ENCODE measurements at places on chromosomes 2 and 18. TPM values are rescaled to one million over a fixed set of nuclear protein-coding genes. Genes with fewer than 3 reads are reported as not detected.

Gene PRKAG3
- polyA plus RNA-seq = not detected

GRCh38 chr2:174522553-174522952 is 35.7 kb upstream of the GPR155 start:
- no peak for DNase-seq

- DNase-seq = no peak
These were observed 542.4 kb upstream of the NRP2 start for GRCh38 chr2:205139822-205140463.

DNA sequence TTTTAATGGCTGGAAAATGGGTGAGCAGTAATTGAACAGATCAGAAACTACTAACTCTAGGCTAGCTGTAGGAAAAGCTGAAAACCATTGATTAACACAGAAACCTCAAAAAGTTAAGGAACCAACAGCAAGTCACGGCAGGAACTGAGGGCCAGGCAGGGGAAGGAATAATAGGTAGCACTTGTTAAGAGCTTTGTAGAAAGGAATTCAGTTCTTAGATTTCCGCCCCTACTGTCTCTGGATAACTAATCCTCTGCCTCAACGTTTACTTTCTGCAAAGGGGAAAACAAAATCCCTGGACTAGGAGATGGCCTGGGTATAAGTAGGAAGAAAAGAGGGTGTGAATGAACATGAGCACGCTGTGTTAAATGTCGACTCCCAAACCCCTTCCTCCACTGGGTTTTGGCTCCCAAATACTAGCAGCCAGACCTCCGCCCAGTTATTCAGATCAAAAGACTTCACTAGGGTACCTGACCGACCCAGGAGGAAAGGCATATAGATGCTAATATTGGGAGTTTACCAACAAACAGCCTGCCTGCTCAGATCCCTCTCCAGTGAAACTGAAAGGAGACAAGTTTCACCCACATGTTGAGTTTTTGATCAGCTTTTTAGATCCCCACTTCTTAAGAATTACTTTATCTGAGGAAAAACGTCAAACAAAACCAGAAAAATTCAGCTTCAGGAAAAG is 12.4 kb downstream of the SMAD2 start:
- DNase-seq = no peak

DNA sequence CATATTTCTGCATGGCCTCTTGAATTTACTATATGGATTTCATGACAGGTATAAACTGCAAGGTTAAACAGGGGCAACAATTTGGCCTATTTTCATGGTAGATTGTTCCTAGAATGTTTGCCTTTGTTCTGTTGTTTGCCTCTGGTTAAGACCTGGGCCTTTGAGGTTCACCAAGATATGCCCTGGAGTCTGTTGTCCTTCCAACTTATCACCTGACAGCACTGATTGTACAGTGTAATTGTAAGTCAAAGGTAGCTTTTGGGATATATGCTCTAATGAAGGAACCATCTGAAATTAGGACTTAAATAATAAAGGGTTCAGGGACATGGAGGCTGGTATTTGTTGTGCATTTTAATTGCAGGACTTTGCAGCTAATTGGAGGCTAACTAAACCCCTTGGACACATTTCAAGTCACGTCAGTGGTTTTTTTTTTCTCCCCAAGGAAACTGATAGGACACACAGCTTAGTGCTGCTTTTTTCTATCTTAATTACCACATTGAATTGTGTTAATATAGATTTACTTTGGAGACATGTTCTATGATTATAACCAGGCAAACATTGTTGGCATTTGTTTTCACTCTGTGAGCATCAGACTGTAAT is 771.2 kb upstream of the LINC00305 start:
- DNase-seq = no peak

Gene SNORC
- polyA plus RNA-seq = 1.8 TPM

DNA sequence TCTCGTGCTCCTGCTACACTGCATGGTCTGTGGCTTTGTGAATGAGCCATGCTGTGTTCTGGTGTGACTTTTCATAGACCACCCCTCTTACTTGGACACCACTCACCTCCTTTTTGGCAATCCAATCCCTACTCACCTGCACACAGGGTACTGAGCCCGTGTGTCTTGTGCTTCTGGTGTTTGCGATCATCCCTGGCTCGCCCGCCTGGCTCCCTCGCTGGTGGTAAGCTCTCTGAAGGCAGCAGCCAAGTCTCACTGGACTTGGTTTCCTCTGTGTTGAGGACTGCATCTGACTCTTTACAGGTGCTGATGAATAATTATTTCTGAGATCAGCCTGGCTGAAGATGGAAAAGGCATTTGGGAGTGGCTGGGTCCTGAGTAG is 276.8 kb downstream of the TSN start:
- DNase-seq = no peak

- DNase-seq = no peak
These were observed 2.0 kb upstream of the TUBB6 start for GRCh38 chr18:12305930-12306629.

Gene KCNG2
- polyA plus RNA-seq = not detected

GRCh38 chr18:7139409-7139808 is 21.8 kb upstream of the LAMA1 start:
- no peak for DNase-seq

DNA sequence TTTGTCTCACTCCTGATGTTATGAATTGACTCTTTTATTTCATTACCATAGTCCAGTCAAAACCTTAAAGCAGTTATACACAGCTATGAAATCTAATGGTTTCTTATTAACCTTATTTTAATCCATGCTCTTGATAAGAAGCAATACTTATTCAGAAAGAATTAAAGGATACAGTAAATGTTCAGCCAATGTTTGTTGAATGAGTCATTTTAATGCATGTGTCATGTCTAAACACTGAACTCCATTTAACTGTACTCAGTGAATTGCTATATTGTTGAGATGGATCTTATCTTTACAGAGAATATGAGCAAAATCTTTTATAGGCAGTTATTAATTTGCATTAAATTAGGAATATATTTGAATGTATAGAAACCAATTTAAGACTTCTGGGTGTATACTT is 135.1 kb upstream of the TFPI start:
- DNase-seq = no peak

GRCh38 chr18:23716516-23716915 is 27.3 kb downstream of the LAMA3 start:
- DNase-seq = no peak

Gene IHH
- polyA plus RNA-seq = 1.8 TPM

GRCh38 chr2:164570475-164570874 is 50.8 kb downstream of the GRB14 start:
- no peak for DNase-seq

DNA sequence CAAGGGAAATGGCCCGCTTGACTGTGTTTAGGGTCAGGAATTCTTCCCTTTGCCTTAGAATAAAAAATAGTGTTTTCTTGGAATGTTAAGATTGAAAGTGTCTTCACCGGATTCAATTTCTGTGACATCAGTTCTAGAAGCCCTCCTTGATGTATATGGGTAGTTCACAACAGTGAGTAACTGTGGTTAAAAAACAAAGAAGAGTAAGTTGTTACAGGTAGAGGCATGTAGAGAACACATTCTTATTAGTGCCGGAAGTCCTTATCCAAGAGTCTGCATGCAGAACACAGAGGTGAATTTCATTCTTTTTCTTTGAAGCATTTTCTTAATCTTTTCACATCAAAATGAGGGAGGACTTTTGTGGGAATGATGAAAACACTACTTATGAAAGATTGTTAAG is 105.5 kb downstream of the FMNL2 start:
- DNase-seq = no peak

DNA sequence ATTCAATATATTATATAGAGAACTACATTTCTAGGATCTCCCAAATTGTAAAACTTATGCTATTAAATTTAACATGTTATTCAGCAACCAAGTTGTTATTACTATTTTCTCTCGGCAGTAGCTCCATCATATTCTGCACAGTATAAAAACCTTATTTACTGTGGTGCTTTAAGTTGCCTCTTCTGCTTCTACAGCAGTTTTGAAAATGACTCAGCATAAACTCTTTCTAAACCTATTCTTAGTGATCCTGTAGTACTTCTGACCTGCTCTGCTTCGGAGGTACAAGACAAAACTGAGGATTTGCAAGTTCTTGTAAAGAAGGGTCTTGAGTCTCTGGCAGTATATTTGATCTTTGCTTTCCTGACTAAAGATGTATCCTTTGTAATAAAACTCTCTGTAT is 567.2 kb downstream of the TMX3 start:
- DNase-seq = no peak

Gene FSHR
- not detected for polyA plus RNA-seq

DNA sequence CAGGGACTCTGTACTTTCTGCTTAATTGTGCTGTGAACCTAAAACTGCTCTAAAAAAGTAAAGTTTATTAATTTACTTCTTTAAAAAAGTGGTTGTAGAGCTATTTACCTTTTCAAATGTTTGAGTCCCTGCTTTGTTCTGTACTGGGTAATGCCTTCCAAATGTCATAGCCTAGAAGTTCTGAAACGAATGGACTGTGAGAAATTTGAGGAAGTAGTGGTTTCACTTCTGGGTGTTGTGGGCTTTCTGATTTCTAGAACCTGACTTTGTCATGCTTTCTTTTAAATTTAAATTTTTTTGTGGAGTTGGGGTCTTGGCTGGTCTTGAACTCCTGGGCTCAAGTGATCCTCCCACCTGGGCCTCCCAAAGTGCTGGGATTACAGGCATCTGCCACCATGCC is 44.6 kb downstream of the SMAD4 start:
- DNase-seq = no peak

DNA sequence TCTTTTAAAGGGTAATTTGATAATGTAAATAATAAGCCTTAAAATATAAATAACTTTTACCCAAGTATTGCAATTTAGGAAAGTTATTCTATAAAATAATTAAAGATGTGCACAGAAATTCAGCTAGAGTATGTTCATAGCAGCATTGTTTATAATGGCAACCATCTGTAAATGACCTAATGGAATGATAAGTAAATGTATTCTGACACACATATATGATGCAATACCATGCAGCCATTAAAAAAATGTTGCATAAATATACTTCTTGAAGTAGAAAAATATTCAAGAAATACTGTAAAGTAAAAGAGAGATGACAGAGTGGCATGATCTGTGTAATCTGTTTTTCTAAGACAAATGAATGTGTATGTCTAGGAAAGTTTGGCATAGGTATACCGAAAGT is 545.7 kb downstream of the ZEB2 start:
- no peak for DNase-seq

Gene EHBP1
- 48.1 TPM for polyA plus RNA-seq

DNA sequence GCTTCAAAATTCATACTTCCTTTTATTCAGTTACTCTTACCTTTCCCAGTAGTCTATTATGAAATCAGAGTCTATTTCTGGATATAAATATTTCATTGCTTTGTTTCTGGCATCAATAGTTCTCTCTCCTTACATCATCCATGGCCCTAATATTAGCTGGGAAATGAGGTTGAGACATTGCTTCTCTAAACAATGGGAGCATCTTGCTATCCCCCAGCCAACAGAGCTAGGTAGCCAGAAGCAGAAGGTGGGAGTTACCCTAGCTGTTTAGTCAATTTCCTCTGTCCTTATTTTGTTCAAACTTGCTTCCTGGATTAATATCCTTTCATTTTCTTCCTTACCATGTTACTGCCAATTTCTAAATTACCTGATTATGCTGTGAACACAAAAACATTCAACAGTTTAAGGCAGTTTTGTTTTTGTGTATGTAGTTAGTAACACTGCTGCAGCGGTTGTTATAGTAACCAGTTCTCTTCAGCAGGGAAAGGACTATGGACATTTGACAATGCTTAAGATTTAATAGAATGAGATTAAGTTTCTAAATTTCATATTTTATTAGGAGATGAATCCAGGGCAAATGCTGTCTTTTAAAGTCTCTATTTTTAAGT is 160.5 kb upstream of the KCNJ3 start:
- DNase-seq = no peak

Gene COBLL1
- polyA plus RNA-seq = 117 TPM

Gene MYO5B
- polyA plus RNA-seq = 26.7 TPM

GRCh38 chr2:52289741-52290140 is 1257.8 kb upstream of the NRXN1 start:
- no peak for DNase-seq

DNA sequence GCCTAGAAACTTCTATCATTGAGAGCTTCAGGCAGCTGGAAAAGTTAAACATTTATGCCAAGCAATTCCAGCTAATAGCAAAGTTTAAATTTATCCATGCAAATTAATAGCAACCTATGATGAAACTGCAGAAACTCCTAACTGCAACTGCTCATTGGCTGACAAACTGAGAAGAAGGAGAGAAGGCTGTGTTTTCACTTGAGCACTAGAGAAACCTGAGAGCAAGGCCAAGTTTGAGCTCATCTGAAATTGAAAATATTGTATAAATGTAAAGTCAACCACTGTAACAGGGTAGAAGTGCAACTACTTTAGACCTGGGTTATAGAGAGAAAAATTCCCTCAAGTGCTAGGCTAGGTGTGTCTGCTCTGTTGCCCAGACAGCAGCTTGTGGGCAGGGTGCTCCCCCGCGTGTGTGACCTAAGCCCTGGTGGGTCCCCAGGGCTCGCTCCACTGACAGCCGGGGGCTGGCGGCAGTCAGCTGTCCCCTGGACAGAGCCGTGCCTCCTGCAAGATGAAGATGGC is 50.2 kb downstream of the CABYR start:
- DNase-seq = no peak

GRCh38 chr18:48228841-48229240 is 180.3 kb downstream of the ZBTB7C start:
- DNase-seq = no peak

Gene UGT1A8
- 0.07 TPM for polyA plus RNA-seq

GRCh38 chr2:20444993-20445910 is 1.6 kb upstream of the RHOB start:
- no peak for DNase-seq

DNA sequence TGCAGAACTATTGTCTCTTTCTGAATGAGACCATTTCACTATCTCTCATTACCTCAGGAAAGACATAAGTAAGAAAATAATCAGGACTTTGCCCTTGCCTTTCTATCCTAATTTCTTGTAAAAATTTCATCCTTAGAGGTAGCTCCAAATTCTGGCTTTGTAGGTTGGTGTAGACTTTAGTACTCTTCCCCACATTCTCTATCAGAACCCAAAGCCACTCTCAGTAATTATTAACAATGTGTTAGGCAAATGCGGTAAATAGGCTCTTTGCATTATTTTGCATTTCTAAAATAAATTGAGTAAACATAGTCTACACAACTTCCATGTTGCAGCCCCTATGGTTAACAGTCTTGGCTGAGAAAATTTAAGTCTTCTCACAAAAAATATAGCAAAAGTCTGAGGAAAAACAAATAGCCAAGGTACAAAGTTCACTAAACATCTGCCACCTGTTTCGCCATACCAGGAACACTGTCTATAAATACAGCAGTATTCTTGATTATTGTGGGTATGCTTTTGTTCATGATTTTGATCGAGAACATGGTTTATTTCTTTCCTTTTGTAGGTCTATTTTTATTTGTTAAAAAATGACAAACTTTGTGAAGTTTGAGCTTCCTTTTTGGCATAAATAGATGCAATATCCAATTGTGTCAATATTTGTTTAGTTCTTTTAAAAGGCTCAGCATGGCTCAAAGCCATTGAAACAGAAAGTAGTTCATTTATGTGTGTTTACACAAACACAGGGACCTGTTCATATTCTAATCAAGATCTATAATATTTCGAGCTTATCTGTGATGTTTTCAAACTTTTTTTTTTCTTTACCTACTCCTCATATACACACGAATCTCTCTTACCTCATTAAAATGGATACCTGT is 1061.5 kb downstream of the CNTNAP5 start:
- DNase-seq = no peak

GRCh38 chr2:127796389-127796788 is 14.6 kb downstream of the WDR33 start:
- DNase-seq = no peak

GRCh38 chr2:133422931-133423351 is 145.3 kb downstream of the NCKAP5 start:
- no peak for DNase-seq

Gene RFX8
- 1.00 TPM for polyA plus RNA-seq

Gene CYTIP
- 2.1 TPM for polyA plus RNA-seq

Gene RGPD3
- 0.33 TPM for polyA plus RNA-seq
